ENCODE measurements at places on chromosomes 2 and 18.

DNA sequence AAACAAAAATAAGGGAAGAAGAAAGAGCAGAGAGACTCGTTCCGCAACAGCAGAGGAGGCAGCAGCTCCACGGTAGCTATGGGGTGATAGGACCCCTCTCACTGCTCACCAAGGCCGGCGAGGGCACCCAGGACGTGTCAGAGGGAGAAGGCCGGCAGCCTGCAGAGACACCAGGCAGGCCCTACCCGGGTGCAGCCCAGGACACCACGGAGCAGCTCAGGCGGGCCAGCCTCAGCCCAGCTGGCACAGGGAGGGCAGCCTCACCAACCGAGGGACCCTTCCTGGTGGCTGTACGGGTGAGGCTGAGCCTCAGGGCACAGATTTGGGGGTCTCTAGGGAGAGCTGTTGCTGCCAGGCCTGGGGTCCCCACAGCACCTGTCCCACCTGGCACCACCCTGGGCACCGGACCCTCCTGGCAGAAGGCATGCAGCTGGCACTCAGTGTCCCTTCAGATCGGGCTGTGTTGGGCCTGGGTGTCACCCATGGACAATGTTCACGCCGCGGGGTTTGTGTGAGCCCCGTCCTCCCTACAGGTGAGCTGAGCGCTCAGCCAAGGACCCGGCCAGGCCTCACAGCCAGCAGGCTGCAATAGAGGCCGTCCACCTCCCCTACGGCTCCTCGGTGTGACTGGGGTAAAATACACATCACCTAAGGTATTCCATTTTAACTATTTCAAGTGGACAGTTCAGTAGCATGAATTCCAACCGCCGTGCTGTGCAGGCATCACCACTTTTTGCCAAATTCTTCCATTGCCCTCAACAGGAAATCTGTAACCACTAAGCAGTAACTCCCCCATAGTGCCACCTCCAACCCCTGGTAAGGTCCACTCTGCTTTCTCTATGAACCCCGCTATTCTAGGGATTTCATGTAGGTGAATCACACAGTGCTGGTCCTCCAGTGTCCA is 21.6 kb downstream of the KCNG2 start:
- no peak for DNase-seq

DNA sequence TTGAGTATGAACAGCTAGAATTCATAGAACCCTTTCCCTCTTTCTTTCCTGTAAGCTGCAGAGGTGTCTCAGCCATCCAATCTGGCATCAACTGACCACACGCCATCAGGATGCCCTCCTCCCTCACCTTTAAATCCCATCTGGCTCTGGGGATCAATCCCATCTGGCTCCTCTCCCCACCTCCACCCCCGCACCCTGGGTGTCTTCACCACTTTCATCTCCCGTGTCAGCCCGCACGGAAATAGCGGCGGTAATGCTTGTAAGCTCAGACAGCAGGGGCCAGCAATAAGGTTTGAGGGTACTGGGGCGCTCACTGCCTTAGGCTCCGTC is 508 bp upstream of the TUBA4B start:
- no peak for DNase-seq

DNA sequence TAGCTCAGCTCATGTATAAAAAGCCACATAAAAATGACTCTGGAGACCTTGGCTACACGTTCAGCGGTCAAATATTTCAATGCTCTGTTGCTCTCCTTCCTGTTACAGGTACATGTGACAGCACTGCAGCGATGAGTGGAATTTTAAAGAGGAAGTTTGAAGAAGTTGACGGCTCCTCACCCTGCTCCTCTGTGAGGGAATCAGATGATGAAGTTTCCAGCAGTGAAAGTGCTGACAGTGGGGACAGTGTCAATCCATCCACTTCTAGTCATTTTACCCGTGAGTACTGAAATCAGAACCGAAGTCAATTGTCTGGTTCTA is 125.4 kb downstream of the CSRNP3 start:
- no peak for DNase-seq

- DNase-seq, result no peak
Measured at GRCh38 chr2:164651361-164651760, 30.1 kb upstream of the GRB14 start.

DNA sequence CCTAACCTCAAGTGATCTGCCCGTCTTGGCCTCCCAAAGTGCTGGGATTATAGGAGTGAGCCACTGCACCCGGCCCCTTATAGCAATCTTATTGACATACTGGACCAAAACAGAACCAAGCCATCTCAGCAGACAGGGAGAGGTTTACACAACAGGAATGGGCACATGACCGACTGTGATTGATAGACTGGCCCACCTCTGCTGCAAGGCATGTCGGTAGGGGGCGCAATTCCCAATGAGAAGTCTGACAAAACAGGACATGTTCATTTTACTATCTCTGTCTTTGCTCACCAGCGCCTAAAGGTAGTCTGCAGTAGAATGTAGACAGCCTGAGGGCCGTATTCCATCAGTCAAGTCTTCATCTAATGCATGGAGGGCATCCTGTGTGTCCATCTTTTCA is 2.0 kb downstream of the LYPD6B start:
- DNase-seq, result no peak

All from HTR-8/SVneo (cell line).